ENCODE measurements at places on chromosomes 7 and 10.

DNA sequence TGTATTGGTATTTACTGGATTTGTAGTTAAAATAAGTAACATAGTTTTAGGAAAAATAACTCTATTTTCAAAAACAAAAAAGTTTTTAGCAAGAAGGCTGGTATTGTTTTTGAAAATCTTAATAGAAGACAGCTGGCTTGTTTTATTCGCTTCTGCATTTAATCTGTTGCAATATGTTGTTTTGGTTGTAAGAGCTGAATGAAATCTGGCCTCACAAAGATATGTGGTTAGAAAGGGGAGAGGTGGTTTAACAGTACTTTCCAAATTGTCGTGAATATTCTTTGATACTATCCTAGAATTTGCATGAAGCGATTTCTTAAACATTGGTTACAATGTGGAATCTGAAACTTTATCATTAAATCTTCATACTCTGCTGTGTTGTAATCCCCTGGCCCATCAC lies 355.9 kb upstream of the FZD8 start:
- no peak for DNase-seq

DNA sequence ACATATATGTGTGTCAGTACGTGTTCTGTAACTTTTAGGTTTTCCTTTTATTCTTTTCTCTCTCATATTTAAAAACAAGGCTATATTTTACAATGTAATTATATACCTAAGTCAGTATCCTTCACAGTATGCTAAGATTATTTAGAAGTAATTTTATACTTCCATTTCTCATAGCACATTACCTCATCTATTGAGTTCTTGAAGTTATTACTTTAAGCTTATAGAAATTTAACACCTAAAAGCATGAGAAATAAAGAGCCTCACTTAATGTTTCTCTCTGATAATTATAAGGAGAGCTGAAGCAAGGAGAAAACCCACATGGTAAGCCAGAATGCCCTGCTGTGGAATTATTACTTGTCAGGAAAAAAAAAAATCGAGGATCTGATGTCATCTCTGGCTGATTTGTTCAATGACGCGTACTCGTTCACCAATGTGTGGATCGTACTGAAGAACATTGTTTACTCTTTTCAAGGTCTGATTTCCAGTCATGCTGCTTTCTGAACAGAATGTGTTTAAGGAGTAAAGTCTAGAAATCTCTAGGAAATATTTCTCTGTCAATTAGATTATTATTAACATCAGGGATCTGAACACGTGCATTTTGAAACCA lies 21.9 kb downstream of the CACNB2 start:
- DNase-seq: no peak

DNA sequence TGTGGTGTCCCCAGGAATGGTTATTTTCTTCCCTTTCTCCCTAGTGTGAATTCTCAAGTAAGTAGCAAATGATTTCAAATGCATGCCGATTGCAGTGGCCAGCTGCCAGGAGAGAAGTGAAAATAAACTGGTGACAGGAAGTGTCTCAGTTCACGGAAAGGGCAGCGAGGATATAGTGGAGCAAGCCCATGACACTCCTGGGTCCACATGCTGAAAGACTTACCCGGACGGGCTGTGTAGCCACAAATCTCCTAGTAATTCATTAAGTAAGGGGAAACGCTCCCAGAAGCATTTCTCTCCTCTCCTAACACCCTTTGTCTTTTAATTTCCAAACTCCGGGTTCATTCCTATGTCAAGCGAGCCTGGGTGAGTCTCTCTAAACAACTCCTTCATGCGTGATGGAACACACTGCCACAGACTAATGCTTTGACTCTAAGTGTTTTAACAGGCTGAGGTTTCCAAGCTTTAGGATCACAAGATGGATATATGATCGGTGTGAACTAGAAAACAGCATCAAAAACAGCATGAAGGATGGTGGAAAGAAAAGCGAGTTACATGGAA lies 125.6 kb downstream of the CYP26A1 start:
- peak; percentile 65 for DNase-seq

- no peak for DNase-seq
Observed at GRCh38 chr7:76196786-76197185, 4.9 kb upstream of the SRRM3 start.

DNA sequence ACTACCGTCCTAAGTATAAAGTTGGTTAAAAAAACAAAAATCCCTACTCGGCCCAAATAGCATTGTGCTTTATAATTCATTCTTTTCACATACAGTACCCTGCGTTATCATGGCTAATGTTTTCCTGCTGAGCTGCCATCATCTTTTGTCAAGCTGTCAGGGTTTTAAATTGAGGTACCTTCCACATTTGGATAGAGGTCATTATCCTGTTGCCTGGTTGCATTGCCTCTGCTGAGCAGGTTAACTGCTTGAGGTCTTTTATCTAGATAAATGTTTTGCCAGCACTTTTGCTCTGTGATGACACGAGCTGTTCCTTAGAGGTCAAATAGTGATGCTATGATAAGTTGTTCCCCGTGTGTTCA lies 94.4 kb upstream of the FZD1 start:
- DNase-seq: no peak

DNA sequence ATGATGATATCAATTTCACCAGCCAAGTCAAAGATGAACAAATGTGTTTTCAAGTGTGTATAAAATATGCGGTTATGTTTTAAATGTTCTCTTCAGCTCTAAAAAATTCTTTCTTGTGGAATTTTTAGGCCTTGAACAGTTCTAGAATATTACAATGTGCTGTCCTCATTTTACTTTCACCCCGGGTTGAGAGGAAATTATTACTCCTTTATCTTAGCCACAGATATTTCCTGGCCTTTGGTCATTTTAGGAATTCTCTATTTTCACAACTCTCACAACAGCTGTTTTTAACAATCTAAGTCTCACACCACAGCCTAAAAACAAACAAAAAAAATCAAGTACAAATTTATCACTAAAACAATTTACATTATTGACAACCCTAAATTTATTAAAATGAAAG lies 112.2 kb upstream of the HGF start:
- DNase-seq: no peak

- no peak for DNase-seq
Observed at GRCh38 chr7:31776616-31777015, 89.6 kb downstream of the PPP1R17 start.

- DNase-seq: no peak
Observed at GRCh38 chr7:38127216-38128207, 50.5 kb upstream of the STARD3NL start.

DNA sequence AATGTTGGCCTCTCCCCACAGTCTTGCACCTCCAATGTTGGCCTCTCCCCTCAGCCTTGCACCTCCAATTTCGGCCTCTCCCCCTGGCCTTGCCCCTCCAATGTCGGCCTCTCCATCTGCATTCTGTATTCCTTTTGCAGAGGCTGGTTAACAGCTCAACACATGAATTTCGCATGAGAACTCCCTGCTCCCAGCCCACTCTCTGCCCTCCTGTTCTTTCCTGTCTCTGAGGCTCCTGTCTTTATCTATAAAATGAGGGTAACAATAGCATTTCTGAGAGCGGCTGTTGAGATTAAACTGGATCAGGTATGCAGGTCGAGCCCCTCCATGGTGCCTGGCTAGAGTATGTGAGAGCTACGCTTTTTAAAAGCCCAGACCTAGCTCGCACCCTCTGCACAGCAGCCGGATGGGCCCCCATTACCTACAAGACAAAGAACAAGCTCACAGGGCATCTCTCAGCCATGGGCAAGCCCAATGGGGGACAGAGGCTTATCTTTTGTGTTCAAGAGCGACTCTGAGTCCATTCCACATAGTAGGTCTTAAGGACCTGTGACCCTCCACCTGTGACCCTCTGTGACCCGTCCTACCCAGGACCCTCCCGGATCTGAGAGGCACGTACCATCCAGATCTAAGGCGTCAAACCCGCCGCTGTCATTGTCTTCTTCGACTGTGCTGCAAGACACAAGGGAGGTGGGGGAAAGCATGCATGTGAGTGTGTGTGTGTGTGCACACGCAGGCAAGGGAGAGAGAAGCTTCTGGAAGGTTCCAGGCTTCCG lies 82.2 kb upstream of the GNA12 start:
- DNase-seq: no peak

DNA sequence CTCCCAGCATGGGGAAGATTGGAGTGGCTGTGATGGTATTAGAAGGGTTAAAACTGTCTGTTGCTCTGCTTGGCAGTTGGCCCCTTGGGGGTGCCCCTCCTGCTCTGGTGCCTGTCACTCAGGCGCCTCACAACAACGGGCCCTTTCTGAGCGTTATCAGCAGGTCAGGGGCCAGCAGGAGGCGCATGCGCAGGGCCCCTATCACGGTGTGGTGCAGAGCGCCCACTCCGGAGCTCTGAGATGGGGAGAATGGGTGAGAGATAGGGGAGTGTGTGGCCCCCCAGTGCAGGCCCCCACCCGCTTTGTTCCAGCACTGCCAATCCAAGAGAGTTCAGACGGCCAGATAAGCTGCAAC lies 24.8 kb downstream of the GBX1 start:
- no peak for DNase-seq

GRCh38 chr7:128206747-128207500 lies 34.2 kb upstream of the LEP start:
- no peak for DNase-seq

DNA sequence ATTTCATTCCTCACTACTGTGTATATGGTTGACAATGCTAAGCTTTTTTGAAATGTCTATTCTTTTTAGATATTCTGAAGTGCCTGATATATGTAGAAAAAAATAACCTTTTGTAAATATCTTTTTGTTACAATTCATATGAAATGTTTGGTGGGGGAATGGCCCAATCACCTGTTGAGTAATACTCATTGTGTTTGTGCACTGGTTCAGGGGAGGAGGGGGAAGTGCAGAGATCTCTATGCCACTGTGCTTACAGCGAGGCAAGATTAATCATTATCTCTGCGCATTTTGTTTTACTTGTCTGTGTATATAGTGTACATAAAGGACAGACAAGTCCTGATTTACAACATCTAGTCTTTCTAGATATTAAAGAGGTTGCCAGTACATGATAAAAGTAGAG lies 25.2 kb downstream of the NUP42 start:
- DNase-seq: no peak

DNA sequence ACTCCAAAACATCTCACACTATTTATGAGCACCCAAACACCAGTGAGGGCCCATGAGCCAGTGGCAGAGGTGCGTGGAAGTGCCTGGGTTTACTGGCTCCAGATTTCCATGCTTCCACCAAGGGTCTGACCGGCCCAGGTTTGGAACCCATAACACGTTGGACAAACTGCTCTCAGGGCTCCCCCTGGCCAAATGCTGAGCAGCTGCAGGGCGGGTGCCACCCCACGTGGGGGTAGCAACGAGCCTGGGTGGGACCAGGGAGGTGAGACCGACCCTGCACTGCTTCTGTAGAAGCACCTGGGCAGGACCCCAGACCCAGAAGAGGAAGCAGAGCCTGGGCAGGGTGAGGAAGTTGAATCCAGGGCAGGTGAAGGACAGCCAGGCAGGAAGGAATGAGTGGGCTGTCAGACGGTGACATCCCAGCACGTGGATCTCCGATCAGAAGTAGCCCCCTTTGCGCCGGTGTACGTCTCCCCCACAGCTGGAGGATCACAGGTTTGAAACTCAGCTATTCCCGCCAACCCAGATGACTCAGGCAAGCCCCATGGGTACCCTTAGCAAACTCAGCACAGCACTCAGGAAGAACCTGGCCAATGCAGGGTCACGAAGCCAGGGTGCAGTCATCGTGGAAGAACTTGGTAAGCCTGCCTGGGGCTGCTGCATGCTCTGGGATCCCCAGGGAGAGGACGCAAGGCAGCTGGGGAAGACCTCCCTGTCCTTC lies 100.4 kb upstream of the DDC start:
- no peak for DNase-seq

GRCh38 chr7:118352867-118353453 lies 128.5 kb downstream of the ANKRD7 start:
- DNase-seq: no peak

DNA sequence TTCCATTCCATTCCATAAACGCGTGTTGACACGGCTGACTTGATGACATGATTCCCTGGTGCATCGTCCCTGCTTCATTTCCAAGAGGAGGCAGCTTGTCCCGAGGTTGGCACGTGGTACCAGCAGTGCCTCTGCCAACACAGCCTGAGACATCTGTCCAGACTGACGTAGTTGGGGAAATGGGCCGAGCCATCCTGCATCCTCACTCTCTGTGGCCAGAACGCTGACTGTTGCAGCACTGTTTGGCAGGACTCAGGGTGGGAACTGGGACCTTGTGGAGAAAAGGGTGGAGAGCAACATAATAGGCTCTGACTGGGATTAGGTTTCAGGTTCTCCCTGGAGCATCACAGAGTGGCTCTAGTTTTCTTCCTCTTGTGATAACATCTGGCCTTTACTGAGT lies 118.6 kb upstream of the BTBD16 start:
- no peak for DNase-seq

DNA sequence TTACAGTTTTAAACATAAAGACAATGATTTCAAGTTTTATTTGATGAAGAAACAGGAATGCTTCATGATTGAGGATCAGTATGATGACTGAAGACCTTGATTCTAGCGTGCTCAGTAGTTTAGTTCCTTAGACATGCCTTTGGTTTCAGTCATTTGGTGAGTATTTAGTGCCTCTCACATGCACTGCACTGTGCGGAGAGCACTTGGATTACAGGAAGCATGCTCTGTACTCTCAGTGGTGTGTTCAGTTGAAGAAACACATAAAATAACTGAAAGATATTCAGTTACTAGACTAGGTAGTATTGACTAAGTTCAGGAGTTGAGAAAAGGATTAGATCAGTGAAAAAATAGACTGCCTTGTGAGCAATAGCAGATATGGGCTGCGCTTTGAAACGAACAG lies 25.5 kb downstream of the RBM17 start:
- DNase-seq: no peak

DNA sequence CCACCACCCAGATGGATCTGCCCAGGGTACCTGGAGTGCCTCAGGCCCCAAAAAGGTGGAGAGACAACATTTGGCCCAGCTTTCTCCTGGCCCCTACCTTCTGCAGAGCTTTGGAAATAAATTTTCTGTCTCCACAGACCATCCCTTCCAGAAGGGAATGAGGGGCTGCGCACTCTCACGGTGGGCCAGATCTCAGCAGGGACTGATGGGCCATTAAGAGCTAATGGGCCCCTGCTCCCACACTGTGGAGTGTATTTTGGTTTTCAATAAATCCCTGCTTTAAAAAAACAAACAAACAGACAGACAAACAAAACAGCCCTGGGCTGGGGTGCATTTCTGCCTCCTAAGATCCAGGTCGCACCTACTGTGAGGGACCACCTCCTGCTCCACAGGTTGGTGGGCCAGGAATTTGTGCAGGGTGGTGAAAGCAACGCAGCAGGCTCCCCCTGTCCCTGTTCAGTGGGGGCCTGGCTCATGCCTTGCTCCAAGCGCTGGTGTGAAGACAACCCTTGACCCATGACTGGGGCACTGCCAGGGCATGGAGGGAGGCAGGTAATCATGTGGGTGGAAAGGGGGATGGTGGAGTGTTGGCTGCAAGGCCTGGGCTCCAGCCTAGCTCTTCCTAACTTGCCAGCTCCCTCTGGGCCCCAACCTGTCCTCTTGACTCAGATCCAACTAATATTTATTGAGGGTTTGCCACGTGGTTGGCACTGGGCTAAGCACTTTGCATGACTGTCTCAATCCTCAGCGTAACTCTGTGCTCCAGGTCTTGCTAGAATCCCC lies 88.5 kb downstream of the COL13A1 start:
- DNase-seq: no peak

DNA sequence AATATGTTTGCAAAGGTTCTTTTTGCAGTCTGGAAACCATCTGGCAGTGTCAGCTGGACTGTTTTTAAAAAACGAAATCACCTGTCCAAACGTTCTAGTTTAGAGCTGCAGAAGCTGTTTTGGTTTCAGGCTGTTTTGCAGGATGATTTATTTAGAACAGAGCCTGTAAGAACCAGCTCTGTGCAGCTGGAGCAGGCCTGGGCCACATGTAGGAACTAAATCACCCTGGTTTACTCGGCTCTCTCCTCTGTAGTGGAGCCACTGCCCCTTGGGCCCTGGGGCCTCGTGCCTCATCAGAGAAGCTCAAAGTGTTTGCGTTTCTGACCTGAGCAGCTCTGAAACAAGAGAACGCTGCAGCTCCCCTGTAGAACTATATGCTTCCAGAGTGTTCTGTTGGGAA lies 142.5 kb downstream of the ACTR3B start:
- no peak for DNase-seq

Data from right lung (tissue), 10 donors.